ENCODE measurements at places on chromosomes 7 and 10.

DNA sequence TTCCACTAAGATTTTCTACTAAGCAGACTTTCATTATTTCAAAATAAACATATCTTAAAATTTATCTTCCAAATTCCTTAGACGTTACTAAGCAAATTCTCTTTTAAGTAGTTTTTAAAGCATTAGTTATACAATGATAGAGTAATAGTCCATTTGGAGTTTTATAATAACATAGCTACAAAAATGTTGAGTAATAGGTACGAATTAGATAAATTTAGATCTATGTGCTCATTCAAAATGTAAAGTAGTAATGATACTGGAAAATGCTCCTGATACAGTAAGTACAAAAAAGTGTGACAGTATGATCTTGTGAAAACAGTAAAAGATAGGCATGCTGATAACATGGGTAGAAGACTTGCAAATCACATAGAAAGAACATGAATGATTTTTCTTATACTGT is 4.5 kb downstream of the DMTF1 start:
- no peak for DNase-seq

- no peak for DNase-seq
Observed at GRCh38 chr10:97828721-97829120, 20.9 kb upstream of the GOLGA7B start.

GRCh38 chr7:92699560-92699959 is 109.4 kb upstream of the FAM133B start:
- no peak for DNase-seq

DNA sequence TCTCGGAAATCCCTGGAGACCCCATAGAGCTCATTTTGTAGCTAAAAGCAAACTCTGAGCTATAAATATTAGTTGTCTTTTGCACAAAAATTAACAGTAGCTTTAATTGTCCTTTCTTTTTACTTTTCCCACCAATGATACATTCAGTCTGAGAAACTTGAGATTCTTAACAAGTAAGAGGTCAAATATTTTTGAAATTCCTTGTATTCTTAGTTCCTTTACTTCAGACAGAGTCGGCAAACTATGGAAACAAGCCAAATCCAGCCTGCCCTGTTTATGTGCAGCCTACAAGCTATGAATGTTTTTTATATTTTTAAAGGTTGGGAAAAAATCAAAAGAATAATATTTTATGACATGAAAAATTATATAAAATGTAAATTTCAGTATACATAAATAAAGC is 146.6 kb downstream of the CTNNA3 start:
- DNase-seq, result no peak

GRCh38 chr10:72095195-72095594 is 6.8 kb upstream of the SPOCK2 start:
- DNase-seq, result no peak

- DNase-seq, result no peak
Observed at GRCh38 chr7:6168477-6168868, 104.0 kb downstream of the CYTH3 start.

DNA sequence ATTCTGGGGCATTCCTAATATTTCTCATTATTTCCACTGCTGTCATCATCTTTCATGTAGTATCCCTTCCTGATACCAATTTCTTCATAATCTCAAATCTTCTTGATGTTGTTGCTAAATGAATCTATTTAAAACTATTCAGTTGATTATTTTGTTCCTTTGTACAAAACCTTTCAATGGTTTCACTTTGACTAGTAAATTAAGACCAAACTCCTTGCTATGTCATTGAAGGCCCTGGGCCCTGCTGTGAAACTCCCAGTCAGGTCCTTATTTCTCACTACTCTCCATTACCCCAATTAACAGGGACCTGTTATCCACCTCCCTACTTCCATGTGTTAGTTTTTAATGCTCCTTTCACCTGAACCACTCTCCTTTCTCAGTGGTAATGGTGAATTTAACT is 97.0 kb downstream of the CTTNBP2 start:
- DNase-seq, result no peak

DNA sequence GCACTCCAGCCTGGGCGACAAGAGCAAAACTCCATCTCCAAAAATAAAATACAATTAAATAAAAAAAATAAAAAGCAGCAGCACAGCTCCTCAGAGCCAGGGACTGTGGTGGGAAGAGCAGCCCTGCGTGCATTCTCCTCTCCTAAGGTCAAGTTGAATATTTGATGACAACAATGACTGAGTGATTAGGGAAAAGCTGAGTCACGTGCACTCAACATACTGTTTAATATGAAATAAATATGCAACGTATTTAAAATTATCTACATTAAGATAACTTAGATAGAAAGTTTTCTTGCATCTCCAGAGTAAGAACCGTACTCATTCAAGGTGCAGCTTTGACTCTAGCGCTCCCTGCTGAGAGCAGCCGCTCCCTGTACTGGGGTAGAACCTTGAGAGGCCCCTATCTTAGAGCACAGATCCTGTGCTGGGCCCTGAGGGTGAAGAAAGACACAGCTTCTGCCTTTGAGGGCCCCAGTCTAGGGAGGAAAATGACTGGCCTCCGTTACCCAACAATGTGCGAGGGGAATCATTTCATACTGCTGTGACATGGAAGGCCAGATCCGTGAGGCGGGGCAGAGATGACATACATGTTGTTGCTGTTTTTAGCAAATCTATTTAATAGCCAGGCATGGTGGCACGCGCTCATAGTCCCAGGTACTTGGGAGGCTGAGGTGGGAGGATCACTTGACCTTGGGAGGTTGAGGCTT is 81.1 kb downstream of the SVIL start:
- no peak for DNase-seq

- DNase-seq, result no peak
Observed at GRCh38 chr10:86017841-86018734, 348.5 kb downstream of the GRID1 start.

- no peak for DNase-seq
Observed at GRCh38 chr10:14244801-14245211, 85.9 kb downstream of the FRMD4A start.

GRCh38 chr7:55556031-55556430 is 16.3 kb downstream of the VOPP1 start:
- no peak for DNase-seq

GRCh38 chr10:114479836-114480235 is 75.5 kb upstream of the AFAP1L2 start:
- DNase-seq, result no peak

- no peak for DNase-seq
Observed at GRCh38 chr10:116247691-116248090, 25.3 kb downstream of the GFRA1 start.

- DNase-seq, result no peak
Observed at GRCh38 chr7:85054306-85054705, 132.6 kb downstream of the SEMA3D start.

DNA sequence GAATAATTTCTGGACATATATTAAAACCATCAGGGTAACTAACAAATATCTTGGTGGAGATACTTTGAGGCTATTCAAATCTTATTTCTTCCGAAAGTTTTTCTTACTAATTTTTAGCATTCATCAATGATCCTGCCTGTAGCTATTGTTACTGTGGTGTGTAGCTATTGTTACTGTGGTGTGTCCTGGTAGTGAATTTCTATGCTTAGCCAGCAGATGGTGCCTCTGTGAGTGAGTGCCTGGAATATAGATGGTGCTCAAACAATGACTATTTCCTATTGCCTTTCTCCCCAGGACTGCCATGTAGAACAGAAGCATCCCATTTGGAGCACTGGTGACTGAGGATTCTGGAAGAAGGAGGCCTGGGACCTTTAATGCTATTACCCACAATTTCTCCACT is 245.7 kb downstream of the CCSER2 start:
- DNase-seq, result peak; percentile 11

GRCh38 chr7:136018104-136018503 is 40.9 kb upstream of the MTPN start:
- no peak for DNase-seq

- DNase-seq, result no peak
Observed at GRCh38 chr7:27180431-27181420, 4.3 kb downstream of the HOXA11 start.

DNA sequence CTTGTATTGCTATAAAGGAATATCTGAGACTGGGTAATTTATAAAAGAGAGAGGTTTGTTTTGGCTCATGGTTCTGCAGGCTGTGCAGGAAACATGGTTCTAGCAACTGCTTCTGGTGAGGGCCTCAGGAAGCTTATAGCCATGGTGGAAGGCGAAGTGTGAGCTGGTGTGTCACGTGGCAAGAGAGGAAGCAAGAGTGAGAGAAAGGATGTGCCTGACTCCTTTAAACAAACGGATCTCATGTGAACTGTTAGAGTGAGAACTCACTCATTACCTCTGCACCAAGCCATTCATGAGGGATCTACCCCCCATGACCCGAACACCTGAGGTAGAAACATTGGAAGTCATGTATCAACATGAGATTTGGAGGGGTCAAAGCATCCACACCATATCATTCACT is 7.7 kb upstream of the ITPRIP start:
- no peak for DNase-seq

DNA sequence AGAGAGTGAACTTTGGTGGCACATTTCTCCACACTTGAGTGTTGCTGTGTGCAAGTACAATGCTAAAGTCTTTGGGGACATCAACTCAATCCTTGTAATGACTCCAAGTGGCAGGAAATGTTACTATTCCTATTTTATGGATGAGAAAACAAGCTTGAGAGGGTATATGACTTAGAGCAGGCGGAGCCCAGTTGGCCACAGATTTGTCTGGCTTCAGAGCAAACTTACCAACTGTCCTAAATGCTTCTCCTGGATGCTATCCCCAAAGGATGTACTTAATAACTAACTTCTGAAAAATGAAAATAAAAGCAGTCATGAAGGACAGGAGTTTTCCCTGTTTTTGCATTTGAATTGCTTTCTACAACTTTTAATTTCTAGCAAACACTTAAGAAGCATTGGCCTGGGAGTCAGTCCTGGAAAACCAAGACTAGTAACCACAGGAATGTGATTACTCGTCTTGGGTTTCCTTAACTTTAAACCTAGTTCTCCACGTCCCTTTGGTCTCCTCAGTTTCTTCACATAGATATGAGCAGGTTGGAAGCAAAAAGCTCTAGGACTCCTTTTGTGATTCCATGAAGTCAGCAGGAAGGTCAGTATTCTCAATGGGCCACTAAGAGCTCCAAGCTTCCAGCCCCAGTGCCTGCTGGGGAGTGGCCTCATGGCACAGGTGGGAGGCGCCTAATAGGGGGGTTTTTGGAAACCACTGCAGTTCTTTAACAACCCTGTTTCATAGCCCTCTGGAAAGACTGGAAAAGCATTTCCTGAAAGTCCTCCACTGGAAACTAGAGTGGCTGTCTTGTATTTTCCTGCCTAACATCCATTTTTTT is 140.8 kb downstream of the GLCCI1 start:
- DNase-seq, result no peak

GRCh38 chr7:92875719-92876118 is 39.3 kb upstream of the CDK6 start:
- DNase-seq, result no peak

DNA sequence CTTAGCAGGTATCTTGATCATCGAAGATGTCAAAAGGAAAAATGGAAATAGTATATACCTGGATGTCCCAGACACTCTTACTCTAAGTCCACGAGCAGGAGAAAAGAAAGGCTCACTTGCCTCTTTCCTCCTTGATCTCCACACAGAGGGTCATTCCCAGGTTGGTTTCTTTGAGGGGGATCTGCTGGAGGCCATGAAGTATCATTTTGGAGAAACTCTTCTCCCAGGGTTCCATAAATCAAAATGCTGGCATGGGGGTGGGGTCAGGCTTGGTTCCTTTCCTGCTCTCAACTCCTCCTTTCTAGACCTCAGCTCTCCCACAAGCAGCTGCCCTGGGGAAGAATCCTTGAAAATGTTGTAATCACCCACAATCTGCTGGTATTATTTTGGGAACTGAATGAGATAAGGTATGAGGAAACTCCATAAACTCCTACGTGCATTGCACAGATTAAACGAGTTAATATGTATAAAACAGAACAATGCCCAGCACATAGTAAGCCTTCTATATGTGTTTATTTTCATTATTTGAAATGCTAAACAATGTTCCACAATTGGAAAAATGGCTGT is 54.4 kb downstream of the PRKCQ start:
- no peak for DNase-seq

DNA sequence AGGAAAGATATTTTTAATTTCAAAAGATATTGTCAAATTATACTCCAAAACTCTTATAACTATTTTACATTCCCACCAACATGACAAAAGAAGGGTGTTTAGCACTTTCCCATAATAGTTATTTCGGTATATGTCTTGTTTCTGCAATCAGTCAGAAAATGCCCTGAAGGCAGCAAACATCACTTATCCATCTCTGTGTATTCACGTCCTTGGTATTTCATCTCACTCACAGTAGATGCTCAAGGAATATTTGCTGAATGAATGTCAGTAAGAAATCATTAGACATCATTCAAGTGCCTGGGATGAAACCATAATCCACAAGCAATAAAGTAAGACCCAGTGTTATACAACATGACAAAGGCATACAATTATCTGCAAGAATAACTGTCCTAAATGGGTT is 112.7 kb downstream of the GFRA1 start:
- no peak for DNase-seq

DNA sequence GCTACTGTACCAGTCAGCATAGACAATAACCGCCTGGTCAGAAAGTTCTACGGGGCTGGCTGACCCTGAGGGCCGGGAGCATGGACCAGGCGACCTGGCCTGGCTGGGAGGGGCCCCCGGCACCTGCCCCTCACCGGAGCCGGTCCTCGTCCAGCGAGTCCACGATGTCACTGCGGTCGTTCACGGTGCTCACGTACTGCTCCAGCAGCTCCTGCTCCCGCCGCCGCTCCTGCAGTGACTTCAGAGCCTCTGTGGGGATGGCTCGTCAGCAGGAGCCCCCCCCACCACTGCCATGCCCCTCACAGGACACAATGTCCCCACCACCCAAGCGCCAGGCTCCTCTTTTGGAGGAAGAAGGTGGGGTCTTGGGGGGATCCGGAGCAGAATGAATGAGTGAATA is 22.7 kb downstream of the MICALL2 start:
- no peak for DNase-seq

GRCh38 chr10:113423981-113424721 is 128.7 kb upstream of the HABP2 start:
- DNase-seq, result no peak

DNA sequence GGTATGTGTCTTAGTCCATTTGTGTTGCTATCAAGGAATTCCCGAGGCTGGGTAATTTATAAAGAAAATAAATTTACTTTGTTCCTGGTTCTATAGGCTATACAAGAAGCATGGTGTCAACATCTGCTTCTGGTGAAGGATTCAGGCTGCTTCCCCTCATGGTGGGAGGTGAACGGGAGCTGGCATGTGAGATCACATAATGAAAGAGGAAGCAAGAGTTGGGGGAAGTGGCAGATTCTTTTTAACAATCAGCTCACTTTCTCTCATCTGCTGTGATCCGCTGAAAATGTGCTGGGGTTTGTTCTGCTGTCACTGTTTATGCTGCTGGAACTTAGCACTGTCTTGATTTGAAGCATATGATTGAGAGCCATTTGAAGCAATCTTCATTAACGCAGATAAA is 730.0 kb upstream of the SORCS1 start:
- no peak for DNase-seq

Measured in HuH-7.5 (cell line).